CD4-positive, alpha-beta T cell treated with Interleukin-21 for 1 hour (primary cell): ENCODE measurements at places on chromosomes 1 and 21.

GRCh38 chr1:2544093-2544874 lies 11.9 kb upstream of the TNFRSF14 start:
- no peak for DNase-seq

DNA sequence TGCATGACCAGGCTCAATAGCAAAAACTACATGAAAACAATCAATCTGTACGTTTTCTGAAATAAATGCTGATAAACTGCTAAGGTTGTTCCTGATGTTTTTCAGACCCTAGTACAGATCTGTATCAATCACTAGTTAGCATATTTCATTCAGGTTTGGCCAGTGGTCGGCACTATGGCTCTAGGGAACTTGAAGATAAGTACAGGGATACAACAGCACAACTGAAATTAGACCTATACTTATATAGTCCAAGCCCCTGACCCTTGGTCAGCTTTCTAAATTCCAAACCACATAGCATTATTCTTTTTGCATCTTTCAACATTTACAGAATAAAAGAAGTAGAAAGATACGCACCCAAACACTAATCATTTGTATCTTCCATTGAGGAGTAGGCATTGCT lies 142.7 kb downstream of the PLPPR4 start:
- no peak for DNase-seq

DNA sequence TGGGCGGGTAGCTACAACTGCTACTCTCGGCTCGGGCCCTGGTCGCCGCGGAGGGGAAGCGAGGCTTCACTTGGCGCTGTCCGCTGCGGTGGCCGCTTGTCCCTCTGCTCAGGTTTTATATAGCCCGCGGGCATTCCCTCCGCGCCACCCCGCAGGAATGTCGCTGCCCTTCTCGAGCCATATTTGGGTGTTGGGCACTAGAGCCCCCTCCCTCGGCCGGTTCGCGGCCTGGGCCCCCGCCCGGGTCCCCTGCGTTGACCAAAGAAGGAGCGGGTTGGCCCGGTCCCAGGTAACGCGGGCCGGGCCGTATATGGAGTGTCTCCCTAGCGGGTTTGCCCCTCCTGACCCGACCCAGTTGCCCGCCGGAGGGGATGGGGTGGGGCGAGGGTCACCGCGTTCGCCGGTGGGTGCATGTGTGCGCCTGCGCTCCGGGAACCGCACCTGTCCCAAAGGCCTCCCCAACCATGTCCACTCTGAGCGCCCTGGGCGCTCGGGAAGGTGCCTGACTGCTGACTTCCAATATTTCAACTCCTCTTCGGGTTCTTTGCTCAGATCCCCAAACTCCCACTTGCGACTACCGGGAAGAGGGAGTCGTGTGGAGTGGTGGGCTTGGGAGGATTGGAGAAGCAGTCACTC lies at the start of gene ACTA1:
Gene ACTA1 (minus strand): TSS at position 90 of the 636 bp plus-strand sequence. CDS start 979 bp downstream, outside the sequence.
- DNase-seq = no peak

DNA sequence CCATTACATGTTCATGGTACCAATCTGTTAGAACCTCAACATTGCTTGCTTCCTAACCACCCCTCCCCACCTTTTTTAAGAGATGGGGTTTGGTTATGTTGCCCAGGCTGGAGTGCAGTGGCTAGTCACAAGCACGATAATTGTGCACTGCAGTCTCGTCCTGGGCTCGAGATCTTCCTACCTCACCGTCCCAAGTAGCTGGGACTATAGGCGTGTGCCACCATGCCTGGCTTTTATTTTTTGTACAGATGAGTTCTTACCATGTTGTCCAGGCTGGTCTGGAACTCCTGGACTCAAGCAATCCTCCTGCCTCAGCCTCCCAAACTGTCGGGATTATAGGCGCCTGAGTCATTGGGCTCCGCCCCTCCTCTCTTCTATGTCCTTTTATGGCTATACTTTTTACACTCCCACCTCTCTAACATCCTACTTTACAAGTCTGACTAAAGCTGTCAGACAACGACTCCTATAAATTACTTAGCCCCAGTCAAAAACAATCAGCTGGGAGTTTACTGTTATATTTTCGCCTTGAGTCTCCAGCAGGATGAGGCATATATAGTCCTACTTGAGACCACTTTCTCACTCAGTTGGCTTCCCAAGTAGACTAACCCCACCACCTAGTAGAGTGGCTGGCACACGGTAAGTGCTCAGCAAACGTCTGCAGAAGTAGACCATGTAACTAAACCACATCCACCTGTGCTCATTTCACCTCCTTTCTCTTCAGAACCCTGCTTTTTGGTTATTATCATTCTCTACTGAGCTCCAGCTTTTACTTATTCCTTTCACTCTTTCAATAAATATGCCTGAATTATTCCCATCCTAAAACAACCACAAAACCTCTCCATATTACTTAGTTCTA lies 13.8 kb downstream of the ENSA start:
- DNase-seq = peak; percentile 36

DNA sequence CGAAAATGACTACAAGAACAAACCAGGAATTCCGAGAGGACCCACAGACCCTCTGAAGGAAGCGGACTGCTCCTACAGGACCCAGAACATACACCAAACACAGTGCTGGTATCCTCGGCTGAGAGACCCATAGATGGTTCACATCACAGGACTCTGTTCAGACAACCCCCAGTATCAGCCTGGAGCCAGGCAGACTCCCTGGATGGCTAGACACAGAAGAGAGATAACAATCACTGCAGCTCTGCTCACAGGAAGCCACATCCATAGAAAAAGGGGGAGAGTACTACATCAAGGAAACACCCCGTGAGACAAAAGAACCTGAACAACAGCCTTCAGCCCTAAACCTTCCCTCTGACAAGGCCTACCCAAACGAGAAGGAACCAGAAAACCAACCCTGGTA lies 434.0 kb upstream of the NR5A2 start:
- no peak for DNase-seq

DNA sequence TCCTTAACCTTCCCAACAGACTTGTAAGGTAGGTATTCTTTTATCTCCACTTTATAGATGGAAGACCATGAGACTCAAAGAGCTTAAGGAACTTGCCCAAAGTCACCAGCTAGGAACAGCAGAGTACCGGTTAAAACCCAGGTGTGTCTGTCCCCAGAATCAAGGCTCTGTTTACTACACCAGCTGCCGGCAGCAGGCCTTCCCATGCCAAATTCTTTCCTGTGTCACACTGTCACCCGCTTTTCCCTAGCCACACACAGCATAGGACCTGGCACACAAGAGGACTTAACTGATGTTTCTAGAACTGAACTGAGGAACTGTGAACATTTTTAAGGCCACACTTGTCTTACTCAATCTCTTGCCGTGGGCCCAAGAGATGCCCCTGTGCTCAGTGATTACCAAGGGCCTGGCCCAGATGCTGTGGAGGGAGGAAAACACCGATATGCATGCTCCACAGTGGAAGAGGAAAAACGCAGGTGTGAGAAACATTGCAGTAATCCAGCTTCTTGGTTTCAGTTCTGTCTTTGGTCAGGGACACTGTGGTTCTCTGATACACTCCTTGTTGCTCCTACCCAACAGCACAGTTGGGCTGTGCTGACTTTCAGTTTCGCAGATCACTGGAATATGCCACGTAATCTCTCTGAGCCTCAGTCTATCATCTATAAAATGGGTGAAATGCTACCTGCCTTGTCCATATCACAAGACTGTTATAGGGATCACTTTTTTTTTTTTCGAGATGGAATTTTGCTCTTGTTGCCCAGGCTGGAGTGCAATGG lies 13.9 kb upstream of the LY9 start:
- peak; percentile 49 for DNase-seq

- no peak for DNase-seq
Observed at GRCh38 chr1:56424744-56425493, 154.4 kb downstream of the PLPP3 start.

GRCh38 chr1:211487082-211487481 lies 4.9 kb downstream of the RD3 start:
- no peak for DNase-seq

DNA sequence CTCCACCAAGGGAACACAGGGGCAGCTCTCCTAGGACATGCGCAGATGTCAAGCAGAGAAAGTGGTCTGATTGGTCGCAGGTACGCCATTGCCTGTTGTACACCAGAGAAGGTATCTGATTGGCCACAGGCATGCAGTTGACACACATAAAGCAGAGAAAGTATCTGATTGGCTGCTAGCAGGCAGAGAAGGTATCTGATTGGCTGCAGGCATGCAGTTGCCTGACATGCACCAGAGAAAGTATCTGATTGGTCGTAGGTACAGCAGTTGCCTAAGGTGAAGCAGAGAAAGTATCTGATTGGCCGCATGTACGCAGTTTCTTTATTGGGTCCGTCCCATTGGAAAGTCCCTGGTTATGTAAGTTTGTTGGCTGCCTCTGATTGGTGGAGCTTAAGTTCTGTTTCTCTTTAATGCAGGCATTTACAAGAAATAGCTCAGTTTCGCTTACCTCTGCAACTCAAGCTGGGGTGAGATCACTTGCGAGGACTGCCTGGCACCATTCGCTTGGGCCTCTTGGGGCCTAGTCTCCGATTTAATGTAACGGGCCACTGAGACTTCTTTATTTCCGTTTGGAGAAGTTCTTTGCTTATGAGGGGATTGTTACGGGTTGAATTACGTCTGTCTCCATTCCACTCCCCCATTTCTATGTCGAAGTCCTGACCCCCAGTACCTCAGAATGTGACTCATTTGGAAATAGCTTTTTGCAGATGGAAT lies 74.2 kb downstream of the SIK1 start:
- peak; percentile 45 for DNase-seq

GRCh38 chr1:230328342-230329015 lies 97.7 kb downstream of the PGBD5 start:
- DNase-seq = no peak

- DNase-seq = peak; percentile 50
Observed at GRCh38 chr1:182087719-182088350, 26.3 kb upstream of the ZNF648 start.

GRCh38 chr1:119987112-119987511 lies 82.3 kb downstream of the NOTCH2 start:
- no peak for DNase-seq

GRCh38 chr1:34688006-34688741 lies 66.7 kb upstream of the GJB5 start:
- no peak for DNase-seq

DNA sequence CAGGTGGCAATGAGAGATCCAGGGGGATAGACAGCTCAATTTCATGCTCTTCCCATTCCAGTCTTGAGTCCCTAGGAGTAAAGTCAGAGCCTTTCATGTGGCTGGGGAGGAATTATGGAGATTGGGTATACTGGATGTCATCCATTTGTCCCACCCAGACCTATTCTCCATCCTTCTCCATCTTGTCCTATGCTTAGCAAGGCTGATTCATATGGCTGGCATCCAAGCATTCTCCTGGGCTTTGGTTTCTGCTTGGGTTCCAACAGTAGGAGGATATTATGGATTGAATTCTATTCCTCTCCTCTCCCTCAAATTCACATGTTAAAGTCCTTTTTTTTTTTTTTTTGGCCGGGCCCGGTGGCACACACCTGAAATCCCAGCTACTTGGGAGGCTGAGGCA lies 3.8 kb upstream of the CDC20 start:
- DNase-seq = no peak

DNA sequence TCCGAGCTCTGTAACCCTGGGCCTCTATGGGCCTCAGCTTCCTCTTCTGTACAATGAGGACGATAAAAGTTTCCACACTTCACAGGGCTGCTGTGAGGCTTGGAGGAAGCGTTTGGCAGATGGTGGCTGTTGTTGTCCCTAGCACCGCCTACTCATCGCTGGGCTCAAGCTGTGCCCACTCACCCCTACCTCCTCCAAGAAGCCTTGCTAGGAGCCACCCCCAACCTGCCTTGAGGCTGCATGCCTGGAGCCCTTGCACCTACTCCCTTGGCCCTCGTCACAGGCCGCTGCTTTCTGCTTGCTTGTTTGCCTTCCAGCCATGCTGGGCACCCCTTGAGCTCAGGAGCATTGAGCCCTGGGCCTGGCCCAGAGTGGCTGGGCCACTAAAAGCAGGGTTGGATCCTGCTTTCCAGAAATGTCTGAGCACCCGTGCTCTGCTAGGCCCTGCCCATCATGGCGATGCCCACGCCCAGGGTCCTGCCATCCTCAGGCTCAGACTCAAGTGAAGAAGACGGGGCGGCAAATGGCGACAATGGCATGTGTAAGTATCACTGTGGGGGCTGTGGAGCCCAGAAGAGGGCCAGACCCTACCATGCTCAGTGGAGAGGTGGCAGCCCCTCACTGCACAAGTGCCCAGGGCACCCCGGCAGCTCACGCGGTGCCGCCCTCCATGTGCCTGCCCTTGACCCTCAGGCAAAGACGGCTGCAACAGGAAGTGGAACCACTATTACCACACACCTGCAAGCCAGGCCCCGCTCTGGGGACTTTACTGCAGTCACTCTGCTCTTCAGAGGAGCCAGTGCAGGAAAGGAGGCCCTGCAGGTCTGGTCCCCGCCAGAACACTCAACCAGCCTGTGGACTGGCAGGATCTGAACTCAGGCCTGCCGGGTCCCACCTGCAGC lies 9.5 kb downstream of the SH3BGRL3 start:
- peak; percentile 48 for DNase-seq

GRCh38 chr1:161304927-161305866 lies 4.6 kb downstream of the MPZ start:
- DNase-seq = peak; percentile 24

- DNase-seq = no peak
Observed at GRCh38 chr1:212514782-212515181, 82.1 kb downstream of the NENF start.

GRCh38 chr1:160179336-160179735 lies 11.0 kb upstream of the CASQ1 start:
- no peak for DNase-seq
